ENCODE measurements at places on chromosomes 5 and 9. TPM values are rescaled to one million over a fixed set of nuclear protein-coding genes. Genes with fewer than 3 reads are reported as not detected.

The C9 gene
- not detected for total RNA-seq

The GABRB2 gene
- total RNA-seq = 98.1 TPM

The FAM78A gene
- 1.7 TPM for total RNA-seq

The DNLZ gene
- total RNA-seq = 4.1 TPM

The CERT1 gene
- 49.6 TPM for total RNA-seq

The NR5A1 gene
- under 0.01 TPM for total RNA-seq

The SLC36A2 gene
- not detected for total RNA-seq

DNA sequence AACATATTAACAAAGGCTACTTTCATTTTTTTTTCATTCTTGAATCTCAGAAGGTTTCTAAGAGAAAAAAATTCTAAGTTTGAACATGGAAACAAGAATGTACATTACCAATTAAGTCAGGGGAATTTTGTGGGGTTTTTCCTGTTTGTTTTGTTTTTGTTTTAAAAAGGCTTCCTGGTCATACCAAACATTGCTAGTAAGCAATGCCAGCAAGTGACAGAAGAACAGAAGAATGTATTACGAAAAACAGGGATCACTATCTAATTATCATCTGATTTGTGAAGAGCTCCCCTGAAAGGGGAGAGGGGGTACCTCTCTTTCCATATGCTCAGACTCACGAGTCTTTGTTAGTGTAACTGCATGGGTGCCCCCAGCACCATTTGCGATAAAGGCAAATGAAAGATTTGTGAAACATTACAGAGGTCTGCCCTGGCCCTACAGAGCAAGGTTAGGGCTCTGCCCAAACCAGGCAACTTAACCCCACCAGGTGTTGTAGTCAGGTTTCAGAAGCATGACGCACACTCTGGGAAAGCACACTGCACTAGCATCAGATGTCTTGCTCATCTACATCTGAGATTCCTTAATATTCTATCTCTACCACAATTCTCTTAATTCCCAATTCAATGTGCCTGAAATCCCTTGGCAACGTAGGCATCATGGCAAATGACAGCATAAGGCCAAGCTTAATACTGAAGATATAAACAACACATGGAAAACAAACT is 268.2 kb downstream of the MLLT3 start:
- DNase-seq = no peak

- DNase-seq = peak; percentile 73
Measured at GRCh38 chr9:83219154-83219923, 156.4 kb upstream of the RASEF start.

DNA sequence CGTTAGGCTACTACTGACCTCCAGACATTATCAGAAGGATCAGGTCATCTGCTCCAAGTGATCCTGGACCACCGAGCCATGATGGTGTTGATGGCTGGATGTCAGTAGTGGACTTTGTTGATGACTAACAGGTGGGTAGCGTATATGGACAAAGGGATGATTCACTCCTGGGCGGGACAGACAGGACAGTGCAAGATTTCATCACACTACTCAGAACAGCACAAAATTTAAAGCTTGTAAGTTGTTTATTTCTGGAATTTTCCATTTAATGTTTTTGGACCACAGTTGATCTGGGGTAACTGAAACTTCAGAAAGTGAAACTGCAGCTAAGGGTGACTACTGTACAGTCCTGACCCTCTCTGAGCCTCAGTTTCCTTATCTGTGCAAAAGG is 12.7 kb downstream of the PDGFRB start:
- DNase-seq = no peak

DNA sequence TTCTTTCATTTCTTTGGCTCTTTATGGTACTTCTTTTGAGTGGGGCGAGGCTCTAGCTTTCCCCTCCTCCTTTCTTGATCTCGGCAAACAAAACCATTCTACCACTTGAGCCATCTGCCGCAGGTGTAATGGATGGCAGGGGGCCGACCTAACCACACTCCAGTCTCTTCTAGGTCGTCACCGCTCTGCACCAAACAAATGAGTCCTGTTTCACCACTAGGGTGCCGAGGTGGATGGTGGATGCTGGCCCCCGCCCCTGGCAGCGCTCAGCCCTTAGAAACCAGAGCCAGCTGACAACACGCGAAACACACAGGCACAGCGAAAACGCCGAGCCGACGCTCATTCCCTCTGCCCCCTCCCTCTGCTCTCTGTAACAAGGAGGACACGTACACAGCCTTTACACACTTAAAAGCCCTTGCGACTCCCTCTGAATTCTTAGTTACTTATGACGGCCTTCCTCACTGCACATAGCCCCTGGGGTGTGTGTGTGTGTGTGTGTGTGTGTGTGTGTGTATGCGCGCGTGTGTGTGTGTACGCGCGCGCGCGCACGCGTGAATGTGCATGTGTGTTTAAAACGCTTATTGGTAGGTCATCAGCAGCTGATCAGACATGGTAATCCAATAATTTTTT is 199.4 kb downstream of the MEF2C start:
- DNase-seq = peak; percentile 83

DNA sequence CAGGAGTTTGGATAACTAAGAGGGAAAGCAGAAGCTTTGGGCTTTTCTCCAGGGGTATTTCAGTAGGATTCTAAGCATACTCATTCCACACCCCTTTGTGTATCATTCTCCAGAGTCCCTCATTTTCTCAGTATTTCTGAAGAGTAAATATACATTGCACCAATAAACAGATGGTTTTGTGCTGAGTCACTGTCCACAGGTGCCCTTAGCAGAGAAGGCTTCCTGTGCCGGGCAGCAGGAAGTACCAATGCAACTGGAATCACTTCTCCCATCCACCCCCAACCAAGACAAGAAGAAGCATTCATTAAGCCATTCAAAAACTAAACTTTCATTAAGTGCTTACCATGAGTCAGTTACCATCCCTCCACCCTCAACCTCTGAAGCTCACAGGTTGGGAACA is 3.6 kb upstream of the CCNJL start:
- DNase-seq = no peak

DNA sequence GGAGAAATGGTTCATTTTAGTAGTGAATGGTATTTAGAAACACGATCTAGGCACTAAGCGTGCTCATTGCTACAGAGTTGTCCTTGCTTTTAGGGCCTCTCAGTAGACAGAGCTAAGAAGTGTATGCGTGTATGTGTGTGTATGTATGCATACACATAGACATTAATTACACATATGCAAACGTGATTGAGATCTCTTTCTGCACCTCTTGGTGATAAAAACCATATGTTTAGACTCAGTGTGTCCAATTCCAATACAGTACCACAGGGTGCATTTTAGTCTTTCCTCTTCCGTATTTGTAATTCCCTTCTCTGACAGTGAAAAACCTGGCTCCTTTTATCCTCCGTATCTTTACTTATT is 13.1 kb downstream of the TRIO start:
- DNase-seq = no peak

- DNase-seq = no peak
Measured at GRCh38 chr9:5305741-5306140, 1.2 kb upstream of the RLN2 start.

DNA sequence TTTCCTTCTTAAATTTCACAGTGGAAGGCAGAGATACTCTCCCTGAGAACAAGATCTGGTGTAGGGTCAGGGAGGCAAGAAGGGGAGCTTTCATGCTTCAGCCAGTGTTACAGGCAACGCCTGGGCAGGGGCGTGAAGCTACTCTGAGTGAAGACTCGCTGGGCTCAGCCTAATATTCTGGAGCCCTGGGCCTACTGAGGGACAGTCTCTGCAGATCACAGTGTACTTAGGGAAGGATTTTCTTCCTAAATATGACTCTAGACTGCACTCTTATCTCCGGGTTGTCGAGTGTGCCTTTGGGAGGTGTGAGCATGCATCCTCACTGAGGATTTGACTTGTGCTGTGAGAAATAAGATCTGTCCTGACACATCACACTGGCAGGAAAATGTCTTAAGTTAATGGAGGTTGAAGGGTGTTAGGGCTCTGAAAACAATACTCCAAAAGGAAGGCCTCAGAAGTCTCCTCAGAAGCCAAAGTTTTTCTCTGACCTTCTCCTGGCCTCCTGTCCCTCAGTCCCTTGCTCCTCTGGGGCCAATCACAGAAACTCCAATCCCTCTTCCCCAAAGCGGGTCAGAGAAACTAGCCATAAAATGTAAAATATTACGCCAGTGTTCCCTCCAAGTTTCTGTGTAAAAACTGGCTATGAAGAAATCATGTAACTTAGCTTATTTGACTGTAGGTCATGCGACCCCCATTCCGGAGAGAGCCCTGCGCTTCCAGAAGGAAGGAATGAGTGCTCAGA is 156.8 kb upstream of the TBC1D2 start:
- DNase-seq = no peak

GRCh38 chr5:58275516-58275915 is 184.4 kb downstream of the PLK2 start:
- no peak for DNase-seq

DNA sequence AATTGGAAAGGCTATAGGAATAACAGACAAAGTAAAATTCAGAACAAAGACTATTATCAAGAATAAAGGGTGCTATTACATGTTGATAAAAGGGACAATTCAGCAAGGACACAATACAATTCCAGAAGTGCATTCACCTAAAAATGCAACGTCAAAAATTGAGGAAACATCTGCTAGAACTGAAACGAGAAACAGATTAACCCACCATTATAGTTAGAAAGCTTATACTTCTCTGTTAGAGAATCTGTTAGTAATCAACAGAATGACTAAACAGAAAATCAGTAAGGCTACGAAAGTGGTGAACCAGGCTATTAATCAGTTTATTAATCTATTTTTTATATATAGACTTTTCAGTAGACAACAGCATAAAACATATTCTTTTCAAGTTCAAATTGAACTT is 14.8 kb downstream of the FCN1 start:
- DNase-seq = no peak

GRCh38 chr9:117796681-117797080 is 92.5 kb downstream of the TLR4 start:
- DNase-seq = no peak

DNA sequence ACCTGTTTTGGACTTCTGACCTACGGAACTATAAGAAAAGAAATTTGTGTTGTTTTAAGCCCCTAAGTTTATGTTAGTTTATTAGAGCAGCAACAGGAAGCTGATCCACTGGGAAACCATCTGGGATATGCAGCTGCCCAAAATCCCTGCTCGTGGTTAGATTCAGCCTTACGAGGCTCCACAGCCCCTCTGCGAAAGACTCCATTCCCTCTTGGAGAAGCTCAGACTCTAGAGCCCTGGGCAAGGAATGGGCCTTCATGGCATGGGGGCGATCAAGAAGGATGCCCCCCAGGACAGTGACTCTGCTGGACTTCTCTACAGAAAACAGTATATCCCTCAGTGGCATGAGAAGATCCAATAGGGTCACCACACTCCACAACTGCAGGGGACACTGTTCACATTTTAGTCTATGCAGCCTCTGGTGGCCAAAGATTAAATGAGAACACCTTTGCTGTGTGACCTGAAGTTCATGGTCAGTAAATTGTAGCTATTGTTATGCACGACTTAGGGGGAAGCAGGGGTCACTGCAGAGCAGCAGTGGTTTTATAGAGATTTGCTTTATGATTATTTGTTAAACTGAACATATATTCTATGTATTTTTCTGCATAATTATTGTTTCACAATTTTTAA is 21.1 kb downstream of the IRF1 start:
- DNase-seq = no peak

DNA sequence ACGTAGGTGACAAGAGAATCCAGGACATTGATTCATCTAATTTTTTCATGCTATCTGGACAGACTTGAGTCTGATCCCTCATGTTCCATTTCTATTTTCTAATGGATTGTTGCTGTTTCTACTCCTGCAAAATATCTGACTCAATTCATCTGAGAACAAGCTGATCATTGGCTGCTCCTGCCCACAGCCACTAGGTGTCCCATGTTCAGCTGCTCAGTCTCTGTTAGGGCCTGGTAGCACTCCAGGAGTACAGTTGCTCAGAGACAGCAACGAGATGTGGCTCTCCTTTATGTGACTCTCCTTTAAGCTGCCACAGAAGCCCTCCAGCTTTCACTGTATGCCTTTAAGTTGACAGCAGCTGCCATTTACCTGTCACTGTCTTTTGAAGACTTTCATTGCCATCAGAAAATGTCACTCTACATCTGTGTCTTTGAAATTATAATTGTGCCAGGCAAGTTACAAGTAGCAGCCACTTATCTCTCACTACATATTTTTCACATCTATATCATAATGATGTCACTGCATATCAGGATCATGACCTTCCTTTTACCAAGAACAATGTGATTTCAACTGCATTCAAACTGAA is 1944.2 kb upstream of the NUDT12 start:
- no peak for DNase-seq

GRCh38 chr5:89930591-89931392 is 478.8 kb downstream of the CETN3 start:
- DNase-seq = no peak

GRCh38 chr5:179209359-179210150 is 135.7 kb downstream of the ADAMTS2 start:
- no peak for DNase-seq

DNA sequence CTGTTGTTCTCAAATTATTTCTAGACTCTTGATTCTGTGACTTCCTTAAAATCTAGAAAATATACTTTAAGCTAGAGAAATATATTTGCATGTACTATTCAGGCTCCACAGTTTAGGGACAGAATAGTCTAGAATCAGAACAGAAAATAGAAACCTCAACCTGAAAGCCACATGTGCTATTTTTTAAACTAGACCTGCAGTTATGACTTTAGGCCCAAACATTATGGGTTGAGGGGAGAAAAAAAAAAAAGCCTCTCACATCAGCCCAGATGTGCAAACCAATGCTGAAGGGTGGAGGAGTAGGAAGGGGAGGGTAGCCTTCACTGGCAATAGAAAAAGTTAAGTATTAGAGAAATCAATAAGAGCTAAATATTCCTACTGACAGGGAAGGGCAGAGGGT is 35.7 kb downstream of the ELL2 start:
- no peak for DNase-seq

DNA sequence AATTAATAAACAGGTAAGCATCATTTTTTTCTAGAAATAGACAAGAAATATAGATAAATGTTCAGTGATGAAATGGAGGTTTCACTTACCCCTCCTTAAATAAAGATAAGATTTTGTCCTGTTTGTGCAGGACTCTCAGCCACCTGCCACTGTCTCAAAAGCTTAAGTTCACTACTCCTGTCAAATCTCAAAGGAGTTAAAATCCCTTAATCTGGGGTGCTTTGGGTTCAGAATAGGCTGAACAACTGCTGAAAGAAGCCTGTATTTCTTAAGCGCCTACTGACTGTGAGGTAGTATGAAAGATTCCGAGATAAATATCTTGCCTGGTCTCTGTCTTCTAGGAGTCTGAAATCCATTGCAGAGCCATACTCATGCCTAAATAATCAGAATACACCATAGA is 3.7 kb upstream of the BRINP1 start:
- DNase-seq = no peak
